ENCODE measurements at places on chromosomes 2 and 18.

DNA sequence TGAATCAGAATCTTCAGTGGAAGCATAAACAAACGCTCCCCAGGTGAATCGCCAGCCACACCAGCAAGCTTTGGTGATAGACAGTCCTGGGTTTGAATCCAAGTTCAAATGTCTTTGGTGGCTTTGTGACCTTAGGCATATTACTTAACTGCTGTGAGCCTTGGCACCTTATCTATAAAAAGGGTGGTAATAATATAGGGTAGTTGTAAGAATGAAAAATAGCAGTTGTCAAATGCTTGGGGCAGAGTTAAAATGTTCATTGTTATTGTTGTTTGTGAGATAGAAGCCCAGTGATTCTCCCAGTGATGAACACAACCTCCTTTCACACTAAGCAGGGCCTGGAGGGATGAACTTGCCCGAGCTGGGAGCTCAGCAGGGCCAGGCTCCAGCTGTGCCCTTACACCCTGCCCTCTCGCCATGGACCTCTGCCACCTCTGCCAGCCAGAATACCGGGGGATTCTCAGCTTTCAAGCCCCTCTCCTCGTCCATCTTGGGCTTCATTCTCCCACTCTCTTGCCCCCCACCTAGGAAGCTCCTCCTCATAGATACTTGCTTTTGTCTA, 6.1 kb upstream of the TMBIM1 start:
- no peak for DNase-seq

DNA sequence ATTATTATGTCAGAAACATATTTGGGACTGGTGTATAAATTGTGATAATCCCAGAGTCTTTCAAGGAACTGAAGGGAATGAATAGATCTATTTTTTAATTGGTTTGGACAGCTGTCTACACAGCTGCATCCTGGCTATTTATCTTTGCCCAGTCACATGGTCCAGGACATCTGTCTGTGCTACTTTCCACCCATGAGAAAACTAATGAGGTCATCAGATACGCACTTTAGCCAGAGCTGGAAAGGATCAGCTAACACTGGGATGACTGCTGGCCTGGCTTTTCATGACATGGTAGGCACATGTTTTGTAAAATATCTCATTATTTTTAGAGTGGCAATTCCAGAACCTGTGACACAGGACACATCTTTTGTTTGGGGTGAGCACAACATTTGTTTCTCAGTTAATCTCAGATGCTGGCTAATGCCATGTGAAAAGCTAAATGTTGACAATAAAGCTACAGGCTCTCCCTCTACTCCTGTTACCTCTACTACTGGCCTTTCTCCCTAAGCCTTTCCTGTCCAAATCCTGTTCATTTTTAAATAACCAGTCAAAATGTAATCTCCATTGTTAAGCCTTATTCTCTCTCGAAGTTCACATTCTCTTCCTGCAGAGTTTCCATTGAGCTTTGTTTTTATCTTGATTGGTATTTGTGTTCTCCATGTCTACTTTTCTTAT, 500.7 kb downstream of the RIT2 start:
- no peak for DNase-seq

DNA sequence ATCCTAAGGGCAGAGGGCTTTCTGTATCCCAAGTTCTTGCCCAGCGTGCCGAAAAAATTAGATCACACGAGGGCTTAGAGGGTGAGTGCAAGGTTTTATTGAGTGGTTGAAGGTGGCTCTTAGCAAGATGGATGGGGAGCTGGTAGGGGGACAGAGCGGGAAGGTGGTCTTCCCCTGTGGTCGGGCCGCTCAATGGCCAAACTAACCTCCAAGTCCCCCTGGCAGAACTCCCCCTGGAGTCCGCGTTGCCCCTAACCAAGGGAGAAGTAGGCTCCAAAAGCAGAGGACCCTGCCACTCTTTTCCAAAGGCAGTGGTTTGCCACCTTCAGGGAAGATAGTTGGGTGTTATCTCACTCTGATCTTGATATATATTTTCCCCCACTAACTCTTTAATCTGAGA, 63.4 kb downstream of the LYPD1 start:
- DNase-seq = no peak

GRCh38 chr2:68791914-68792313, 57.3 kb downstream of the ARHGAP25 start:
- DNase-seq = no peak

DNA sequence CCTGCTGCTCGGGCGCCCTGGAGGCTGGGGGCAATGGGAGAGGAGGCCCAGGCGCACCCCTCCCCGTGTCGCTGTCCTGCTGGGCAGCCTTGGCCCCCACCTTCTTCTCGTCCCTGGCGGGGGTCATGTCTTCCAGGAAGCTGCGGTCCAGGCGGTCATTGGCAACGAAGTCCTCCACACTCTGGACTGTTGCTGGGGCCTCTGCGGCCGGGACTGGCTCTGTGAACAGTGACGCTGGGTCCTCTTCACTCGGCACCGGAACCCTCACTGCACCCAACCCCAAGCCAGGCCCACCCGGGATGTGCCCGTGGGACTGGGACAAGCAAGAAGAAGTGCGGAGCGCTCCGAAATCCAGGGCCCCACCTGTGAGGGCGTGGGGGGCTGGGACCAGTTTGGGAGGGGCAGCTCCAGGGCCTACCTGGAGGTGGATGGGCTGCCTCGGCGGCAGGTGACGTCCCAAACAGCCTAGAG, 308.0 kb downstream of the CCDC74A start:
- no peak for DNase-seq

All from Kasumi-1 (cell line).